ENCODE measurements at places on chromosomes 7 and 10. TPM values are rescaled to one million over a fixed set of nuclear protein-coding genes. Genes with fewer than 3 reads are reported as not detected.

Gene ADCY1
- total RNA-seq: 0.07 TPM

GRCh38 chr7:33044986-33045385, 17.6 kb downstream of the NT5C3A start:
- H3K4me1 ChIP-seq: peaks cover 36% of the 10 kb centered on the region
- H3K27me3 ChIP-seq: no peaks in the 10 kb centered on the region
- no peak overlapping the region for H3K4me3 ChIP-seq
- no peak overlapping the region for H3K27ac ChIP-seq
- H3K36me3 ChIP-seq: no peaks in the 10 kb centered on the region
- no peak for DNase-seq

Gene SOSTDC1
- not detected for total RNA-seq

GRCh38 chr7:158369866-158370265, 217.8 kb downstream of the PTPRN2 start:
- H3K4me1 ChIP-seq: peaks cover 1% of the 10 kb centered on the region
- no peak overlapping the region for H3K27ac ChIP-seq
- no peaks in the 10 kb centered on the region for H3K36me3 ChIP-seq

Gene HKDC1
- total RNA-seq: not detected

- no peak overlapping the region for H3K4me3 ChIP-seq
- H3K36me3 ChIP-seq: no peaks in the 10 kb centered on the region
- peaks cover 2% of the 10 kb centered on the region for H3K4me1 ChIP-seq
- H3K27me3 ChIP-seq: no peaks in the 10 kb centered on the region
- no peak overlapping the region for H3K27ac ChIP-seq
- no peak for DNase-seq
Measured at GRCh38 chr10:114327537-114328440, 76.5 kb downstream of the AFAP1L2 start.

- H3K36me3 ChIP-seq: peaks cover 14% of the 10 kb centered on the region
- peak overlapping the region; percentile 90 for H3K27ac ChIP-seq
- H3K27me3 ChIP-seq: no peaks in the 10 kb centered on the region
- DNase-seq: peak; percentile 31
Measured at GRCh38 chr7:128738570-128739047, 550 bp upstream of the CALU start.

Gene C10orf62
- total RNA-seq: not detected

Gene NXPH1
- total RNA-seq: not detected

Gene SCIN
- total RNA-seq: not detected

- no peaks in the 10 kb centered on the region for H3K36me3 ChIP-seq
- no peak overlapping the region for H3K4me3 ChIP-seq
- peak; percentile 90 for DNase-seq
- H3K4me1 ChIP-seq: peaks cover 4% of the 10 kb centered on the region
- peaks cover 5% of the 10 kb centered on the region for H3K27me3 ChIP-seq
- H3K27ac ChIP-seq: no peak overlapping the region
Measured at GRCh38 chr7:98021588-98022351, 31.8 kb upstream of the OCM2 start.

GRCh38 chr7:12028508-12028907, 182.6 kb upstream of the TMEM106B start:
- no peaks in the 10 kb centered on the region for H3K36me3 ChIP-seq
- H3K4me3 ChIP-seq: no peak overlapping the region
- no peaks in the 10 kb centered on the region for H3K4me1 ChIP-seq
- H3K27me3 ChIP-seq: peaks cover 1% of the 10 kb centered on the region
- no peak overlapping the region for H3K27ac ChIP-seq

- no peak for DNase-seq
- no peaks in the 10 kb centered on the region for H3K4me1 ChIP-seq
- no peak overlapping the region for H3K27ac ChIP-seq
- no peaks in the 10 kb centered on the region for H3K36me3 ChIP-seq
Measured at GRCh38 chr10:128708182-128708581, 582.0 kb upstream of the MKI67 start.

DNA sequence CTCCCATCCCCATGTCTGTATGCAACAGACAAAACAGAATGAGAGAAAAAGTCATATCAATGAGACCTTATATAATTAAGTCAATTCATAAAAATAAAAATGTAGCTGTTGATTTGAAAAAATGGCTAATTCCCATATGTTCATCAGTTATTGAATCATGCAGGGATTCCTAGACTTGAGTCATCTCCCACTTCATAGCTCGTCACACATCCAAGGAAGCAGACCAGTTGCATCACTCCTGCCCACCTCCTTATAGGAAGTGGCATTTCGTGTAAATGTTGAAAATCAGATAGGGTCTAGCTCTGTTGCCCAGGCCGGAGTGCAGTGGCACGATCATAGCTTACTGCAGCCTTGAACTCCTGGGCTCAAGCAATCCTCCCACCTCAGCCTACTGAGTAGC, 56.1 kb upstream of the SH2B2 start:
- H3K27me3 ChIP-seq: no peaks in the 10 kb centered on the region
- no peak overlapping the region for H3K4me3 ChIP-seq
- H3K4me1 ChIP-seq: no peaks in the 10 kb centered on the region
- no peak overlapping the region for H3K27ac ChIP-seq
- no peak for DNase-seq
